ENCODE measurements at places on chromosomes 6 and 20.
A peak's percentile ranks its signal among the peaks of the same experiment; 100 is the strongest.

DNA sequence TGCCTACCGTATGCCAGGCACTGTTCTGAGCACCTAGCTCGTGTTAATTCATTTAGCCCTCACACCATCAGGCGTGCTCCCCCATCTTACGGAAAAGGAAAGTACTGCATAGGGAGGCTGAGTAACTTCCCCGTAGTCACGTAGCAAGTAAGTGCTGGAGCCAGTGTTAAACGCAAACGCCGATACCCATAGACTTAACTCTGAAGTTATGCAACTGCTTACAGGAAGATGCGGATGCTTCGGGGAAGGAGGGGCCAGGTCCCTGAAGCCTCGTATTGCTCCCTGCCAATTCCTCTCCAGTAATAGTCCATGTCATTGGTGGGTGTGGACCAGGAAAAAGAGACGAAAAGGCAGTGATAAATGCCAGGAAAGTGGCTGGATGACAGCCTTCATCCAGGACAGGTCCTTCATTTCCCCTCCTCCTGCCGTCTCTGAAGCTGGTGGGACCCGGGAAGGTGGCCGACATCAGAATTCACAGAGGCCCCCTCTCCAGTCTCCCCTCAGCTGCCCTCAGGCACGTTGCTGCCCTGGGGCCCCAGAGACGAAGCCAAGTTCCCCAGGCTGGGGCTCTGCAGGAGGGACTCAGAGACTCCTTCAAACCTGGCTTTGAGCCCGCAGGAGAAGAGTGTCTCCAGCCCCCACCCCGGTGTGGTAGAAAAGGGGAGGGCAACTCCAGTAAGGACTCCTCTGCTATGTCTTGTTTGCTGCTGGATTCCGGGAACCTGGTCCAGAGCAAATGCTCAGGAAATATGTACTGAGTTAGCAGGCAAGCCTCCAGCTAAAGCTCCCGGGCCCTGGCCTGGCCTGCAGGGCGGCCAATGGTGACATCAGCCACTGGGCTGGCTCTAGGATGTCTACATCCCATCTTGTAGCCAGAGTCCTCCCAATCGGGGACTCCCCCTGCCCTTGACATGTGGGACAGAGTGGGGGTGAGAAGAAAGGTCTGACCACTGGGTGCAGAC, 37.8 kb downstream of the RAB44 start:
- DNase-seq: peak; percentile 31

DNA sequence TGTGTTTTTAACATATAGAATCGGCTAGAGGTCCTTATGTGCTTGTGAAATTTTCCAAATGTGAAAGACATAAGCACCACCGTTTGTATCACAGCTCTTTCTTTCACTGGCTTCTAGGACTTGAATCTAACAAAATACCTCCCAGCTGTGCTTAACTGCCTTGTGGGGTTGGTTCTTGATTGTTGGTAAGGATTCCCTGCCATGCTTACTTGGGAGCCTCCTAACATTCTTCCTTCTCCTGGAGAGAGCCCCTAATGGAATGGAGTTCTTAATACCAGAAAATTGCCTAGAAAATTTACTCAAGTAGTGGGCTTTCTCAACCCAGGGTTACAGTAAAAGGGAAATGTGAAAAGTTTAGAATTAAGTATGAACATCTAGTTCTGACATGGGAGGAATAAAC, 121.2 kb downstream of the COL19A1 start:
- DNase-seq: peak; percentile 11

GRCh38 chr6:69974193-69974592, 107.8 kb downstream of the COL19A1 start:
- DNase-seq: no peak

DNA sequence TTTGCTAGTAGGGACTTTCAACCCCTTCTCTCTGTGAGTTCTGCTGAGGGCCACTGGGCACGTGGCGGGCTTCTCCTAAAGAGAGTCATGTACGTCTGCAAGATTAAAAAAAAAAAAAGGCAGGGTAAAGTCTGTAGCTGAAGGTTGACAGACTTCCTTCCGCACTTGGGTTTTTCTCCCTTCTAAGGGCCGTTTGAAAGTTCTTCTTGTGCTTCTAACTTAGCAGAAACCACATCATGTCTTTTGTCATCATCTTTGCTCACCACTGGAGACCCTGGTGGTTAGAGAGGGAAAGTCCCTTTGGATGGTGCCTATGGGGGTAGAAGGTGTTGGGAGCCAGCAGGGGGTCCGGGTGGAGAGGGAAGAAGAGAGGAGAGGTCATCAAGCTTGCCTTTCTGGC, 31.4 kb downstream of the PRDM1 start:
- no peak for DNase-seq

- no peak for DNase-seq
These were observed 8.9 kb upstream of the NR2E1 start for GRCh38 chr6:108156938-108157233.

DNA sequence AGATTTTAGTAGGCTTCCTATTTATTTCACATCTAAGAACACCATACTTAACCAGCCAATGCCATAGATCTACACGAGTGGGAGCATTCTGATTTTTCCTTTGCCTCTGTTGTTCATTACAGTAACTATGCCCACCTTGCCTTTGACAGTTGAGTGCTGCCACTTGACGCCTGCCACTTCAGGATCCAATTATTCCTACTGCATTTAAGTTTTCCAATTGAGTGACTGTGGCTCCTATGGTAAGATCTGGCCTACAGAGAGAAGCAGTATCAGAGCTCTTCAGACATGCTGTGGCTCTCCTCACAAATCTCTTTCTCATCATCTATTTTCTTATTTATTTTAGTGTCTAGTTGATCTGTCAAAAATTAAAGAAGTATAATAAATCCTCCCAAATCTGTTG, 403.0 kb upstream of the SPTLC3 start:
- DNase-seq: no peak

DNA sequence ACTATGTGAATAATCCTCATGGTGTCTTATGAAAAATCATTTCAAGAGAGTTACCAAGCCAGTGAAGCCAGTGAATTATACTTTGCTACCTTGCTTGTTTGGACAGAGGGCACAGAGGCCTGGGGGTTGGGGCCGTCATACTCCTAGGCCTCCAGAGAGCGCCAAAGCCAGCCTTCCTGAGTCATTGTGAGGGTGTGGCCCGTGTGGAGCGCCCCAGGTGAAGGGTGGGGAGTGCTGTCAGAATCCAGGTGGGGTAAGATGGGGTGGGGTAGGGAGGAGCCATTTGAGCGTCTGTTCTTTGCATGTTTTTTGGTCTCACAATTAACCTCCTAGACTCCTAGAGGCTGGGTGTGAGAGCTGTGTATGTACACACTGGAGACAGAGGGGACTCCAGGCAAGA, 71.1 kb downstream of the PERP start:
- DNase-seq: peak; percentile 21

- DNase-seq: no peak
These were observed 537.4 kb downstream of the TENT5A start for GRCh38 chr6:81215092-81215432.

- peak; percentile 54 for DNase-seq
These were observed 104.0 kb downstream of the PLCB4 start for GRCh38 chr20:9172851-9173250.

DNA sequence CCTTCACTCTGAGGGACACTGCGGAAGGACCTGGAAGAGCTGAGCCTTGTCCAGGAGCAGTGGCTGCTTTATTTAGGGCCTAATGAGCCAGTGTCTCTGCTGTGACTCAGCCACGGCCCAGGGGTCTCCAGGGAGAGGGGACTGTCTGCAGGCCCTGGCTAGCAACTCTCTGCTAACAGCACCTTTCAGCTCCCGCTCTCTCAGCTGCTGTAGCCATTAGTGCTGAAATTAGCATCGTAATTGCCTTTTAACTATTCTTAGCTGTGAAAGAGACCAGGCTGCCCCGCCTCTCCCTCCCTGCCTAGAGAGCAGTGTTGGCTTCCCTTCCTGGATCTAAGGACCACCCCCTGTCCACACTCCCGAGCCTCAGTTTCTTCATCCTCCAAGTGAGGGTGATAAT, 53.1 kb upstream of the SLC32A1 start:
- DNase-seq: peak; percentile 52

DNA sequence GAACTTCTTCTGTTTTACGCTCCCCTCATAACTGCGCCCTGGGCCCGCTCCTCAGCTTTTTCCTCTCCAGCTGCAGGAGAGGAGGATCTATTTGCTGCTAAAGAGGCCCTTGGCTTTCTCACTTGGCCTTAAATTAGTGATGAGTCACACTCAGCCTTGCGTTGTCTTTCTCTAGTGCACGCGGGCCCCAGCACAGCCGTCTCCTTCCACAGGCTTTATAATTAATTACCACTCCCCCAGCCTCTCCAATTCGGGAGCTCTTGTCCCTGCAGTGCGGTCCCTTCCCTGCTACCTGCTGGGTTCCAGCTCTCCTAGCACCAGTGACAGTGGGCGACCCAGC, 25.2 kb downstream of the PACSIN1 start:
- DNase-seq: peak; percentile 64

GRCh38 chr20:62804627-62805154, at the start of gene OGFR:
TSS of gene OGFR (plus strand) at chr20:62804835. CDS start at chr20:62804860, 25 bp downstream.
- peak; percentile 54 for DNase-seq

DNA sequence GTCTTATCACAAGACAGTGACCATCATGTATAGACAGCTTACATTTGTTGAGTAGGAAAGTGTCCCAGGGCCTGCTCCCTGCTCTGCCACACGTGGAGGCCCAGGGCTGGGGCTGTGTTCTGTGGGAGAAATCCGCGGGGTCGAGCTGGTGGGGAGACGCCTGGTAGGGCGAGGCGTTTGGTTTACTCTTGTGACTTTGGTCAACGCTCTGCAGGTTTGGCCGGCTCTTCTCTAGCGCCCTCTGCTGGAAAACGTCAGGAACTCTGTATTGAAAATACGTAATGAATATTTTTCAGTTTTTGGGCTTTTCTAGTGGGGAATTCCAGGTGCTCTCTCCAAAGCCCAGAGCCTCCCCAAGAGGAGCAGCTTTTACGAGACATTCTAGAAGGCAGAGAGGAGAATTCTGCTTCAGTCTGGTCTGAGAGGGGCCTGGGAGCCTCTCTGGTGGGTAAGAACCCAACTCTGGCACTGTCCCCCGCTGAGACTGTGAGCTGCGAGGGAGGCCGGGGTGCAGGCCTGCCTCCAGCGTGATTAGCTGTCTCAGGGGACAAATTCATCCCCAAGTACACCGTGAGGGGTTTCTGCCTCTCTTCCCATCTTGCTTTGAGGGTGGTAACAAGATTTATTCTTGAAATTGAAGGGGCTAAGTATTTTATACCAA, 112.6 kb upstream of the RALGAPA2 start:
- peak; percentile 76 for DNase-seq

GRCh38 chr6:44548319-44548718, 160.8 kb downstream of the CDC5L start:
- no peak for DNase-seq

GRCh38 chr6:156720691-156721685, 56.2 kb upstream of the ARID1B start:
- DNase-seq: peak; percentile 80

- DNase-seq: peak; percentile 22
These were observed 979 bp upstream of the SOD2 start for GRCh38 chr6:159693894-159694545.

- DNase-seq: no peak
These were observed 26.0 kb upstream of the SCRT2 start for GRCh38 chr20:701401-702129.

DNA sequence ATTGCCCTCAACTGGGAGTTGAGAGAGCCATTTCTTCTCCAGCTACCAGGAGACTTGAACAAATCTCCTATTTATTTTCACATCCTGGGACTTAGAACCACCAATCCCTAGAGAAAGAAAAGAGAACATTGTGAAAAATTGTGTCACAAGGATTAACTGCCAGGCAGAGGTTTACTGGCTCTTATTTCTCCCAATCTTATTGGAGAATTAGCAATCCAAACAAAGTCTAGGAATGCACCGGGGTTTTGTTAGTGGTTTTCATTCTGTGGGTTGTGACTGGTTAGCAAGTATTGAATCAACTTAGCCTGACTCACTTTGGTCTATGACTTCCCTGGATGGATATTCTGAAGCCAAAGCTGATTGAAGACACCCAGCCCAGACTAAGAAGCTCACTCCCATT, 21.2 kb upstream of the ENPP5 start:
- DNase-seq: no peak

GRCh38 chr6:22682979-22683378, 113.6 kb downstream of the HDGFL1 start:
- DNase-seq: no peak

GRCh38 chr6:6932968-6933367, 174.8 kb upstream of the RREB1 start:
- DNase-seq: no peak

- DNase-seq: no peak
These were observed 53.3 kb downstream of the SYNDIG1 start for GRCh38 chr20:24522452-24523330.

DNA sequence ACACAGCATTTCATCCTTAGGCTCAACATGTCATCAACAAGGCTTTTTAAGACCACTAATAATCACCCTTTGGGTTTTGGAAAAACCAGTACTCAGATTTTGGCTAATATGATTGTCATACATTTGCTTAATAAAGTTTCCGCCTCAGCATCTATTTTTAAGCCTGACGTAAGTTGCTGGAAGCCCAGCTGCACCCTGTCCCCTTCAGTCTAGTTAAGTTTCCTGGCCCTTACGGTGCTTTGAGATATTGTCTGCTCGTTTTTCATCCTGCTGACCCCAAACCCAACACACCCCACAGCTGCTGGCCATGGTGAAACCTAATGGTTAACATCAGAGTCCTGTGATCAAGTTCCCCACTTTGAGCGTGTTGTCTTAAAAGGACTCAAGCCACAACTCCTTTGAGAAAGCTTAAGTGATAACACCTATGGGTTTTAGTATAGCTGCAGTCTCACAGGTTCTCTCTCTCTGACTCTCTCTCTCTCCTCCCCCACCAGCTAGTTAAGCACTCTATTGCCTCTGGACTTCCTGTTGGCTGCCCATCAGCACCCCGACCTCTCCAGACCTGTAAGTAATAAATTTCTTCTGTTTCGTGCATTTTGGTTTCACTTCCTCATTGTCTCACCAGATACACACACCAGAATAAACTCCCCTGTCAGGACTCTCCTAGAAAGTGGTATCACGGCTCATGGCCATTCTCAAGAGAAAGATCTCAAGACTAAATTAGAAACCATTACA, 802.0 kb downstream of the C6orf118 start:
- no peak for DNase-seq

GRCh38 chr6:42407379-42407778, 44.3 kb downstream of the TRERF1 start:
- peak; percentile 19 for DNase-seq

GRCh38 chr20:32227306-32227705, 19.6 kb downstream of the POFUT1 start:
- DNase-seq: no peak

- no peak for DNase-seq
These were observed 5.7 kb upstream of the ZNF217 start for GRCh38 chr20:53599378-53599777.

GRCh38 chr6:2448826-2449571, 203.6 kb upstream of the GMDS start:
- peak; percentile 84 for DNase-seq

- no peak for DNase-seq
These were observed 563.3 kb upstream of the ADGRB3 start for GRCh38 chr6:68071740-68072139.

- DNase-seq: no peak
These were observed 159.2 kb upstream of the C6orf118 start for GRCh38 chr6:165468340-165469235.

- DNase-seq: no peak
These were observed 33.8 kb downstream of the ADGRF1 start for GRCh38 chr6:47008397-47008763.

GRCh38 chr6:113669606-113670005, 187.5 kb upstream of the MARCKS start:
- no peak for DNase-seq

GRCh38 chr6:55281215-55281614, 46.1 kb upstream of the GFRAL start:
- peak; percentile 24 for DNase-seq

Data from mesendoderm (in vitro differentiated cells).